Activated T-cell treated with anti-CD3 and anti-CD28 coated beads for 1 hour (primary cell): ENCODE measurements at places on chromosomes 13 and 19.

GRCh38 chr19:55253842-55254624 lies 4.8 kb downstream of the PPP6R1 start:
- DNase-seq, result peak; percentile 48

DNA sequence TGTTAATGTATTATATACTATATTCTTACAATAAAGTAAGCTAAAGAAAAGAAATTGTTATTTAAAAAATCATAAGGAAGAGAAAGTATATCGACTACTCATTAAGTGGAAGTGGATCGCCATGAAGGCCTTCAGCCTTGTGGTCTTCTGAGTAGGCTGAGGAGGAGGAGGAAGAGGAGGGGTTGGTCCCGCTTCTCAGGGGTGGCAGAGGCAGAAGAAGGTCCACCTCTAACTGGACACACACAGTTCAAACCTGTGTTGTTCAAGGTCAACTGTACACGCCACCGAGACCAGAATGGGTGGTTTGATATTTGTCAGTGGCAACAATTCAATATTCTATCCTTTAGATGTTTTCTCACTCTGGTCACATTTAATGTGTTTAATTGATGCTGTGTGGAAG lies 67.2 kb downstream of the ALOX5AP start:
- no peak for DNase-seq

DNA sequence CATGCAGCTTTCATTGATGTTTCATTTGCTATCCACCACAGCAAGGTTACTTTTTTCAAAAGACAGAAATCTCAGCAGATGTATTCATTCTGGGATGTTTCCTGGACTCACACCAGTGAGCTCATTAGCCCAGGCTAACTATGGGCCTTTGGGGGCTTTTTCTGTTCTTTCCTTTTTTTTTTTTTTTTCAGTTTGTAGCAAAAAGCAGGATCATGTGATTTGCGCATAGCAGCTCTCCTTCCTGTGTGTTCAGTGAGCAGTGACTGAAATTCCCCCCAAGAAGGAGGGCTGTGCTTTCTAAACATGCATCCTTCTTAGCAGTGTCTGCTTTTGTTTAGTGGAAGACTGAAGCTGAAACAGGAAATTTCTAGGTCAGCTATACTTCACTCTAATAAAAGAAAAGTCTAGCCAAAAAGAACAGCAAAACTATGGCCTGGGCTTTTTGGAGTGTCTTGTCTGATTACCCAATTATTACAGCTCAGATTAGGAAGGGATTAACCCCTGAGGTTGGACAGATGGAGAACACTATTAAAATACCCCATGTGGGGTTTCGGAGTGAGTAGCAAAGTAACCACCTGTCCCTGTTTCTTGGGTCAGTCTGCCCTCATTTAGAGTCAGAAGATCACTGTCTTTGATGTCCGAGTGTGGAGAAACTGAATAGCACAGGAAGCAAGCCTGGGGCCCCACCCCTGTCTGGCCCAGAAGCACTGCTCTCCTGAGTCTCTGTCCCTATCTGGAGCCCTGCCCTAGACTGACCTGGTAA lies 8.9 kb upstream of the AMER2 start:
- DNase-seq, result no peak

DNA sequence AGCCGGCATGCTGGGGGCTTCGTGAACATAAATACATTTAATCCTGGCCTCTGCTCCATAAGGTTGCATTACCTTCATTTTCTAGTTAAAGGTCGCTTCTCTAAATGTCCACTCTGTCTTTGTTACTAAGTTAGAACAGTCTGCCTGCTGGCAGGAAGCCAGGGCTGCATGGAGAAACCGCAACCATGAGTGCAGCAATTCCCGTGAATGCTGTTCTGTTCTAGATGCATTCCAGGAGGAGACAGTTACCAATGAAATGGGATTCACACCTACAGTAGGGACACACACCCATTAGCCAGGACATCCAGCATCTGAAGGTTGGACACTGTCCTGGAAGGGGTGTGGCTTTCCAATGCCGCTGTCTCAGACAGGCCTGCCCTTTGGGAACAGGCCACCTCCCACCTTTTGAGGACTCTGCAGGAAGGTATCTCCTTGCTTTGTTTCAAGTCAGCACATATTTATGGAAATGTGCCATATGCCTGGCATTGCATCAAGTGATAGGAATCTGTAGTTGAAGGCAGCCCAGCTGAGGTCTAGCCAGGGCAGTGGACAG lies 129.7 kb downstream of the SLC7A1 start:
- DNase-seq, result no peak

DNA sequence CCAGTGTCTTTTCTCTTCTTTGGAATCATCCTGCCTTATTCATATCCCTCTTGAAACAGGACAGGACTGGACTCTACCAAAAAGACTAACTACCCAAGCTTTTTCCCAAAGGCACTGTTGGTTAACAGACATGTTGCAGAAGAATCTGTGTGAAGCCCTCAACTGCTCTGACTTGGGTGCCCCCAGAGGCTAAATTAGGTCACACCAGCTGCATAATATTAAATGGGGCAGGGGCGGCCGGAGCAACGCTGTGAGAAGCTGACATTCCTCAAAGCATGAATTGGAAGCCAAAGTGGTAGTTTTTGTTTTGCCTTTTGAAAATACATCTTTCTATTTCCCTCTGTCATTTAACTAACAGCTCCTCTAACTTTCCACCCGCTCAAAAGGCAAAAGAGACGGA lies 185.9 kb downstream of the LHFPL6 start:
- no peak for DNase-seq
